Bronchial epithelial cell (primary cell): ENCODE measurements at places on chromosomes 3 and 15. TPM values are rescaled to one million over a fixed set of nuclear protein-coding genes. Genes with fewer than 3 reads are reported as not detected.

PCOLCE2 gene
- 0.38 and 1.1 TPM in 2 replicates for total RNA-seq

CASR gene
- total RNA-seq = not detected in 2 replicates

DOCK3 gene
- total RNA-seq = under 0.01 and 0.26 TPM in 2 replicates

LMLN gene
- 3.9 and 4.7 TPM in 2 replicates for total RNA-seq

APBA2 gene
- total RNA-seq = 4.4 and 5.3 TPM in 2 replicates

LRRC49 gene
- total RNA-seq = 4.7 and 5.5 TPM in 2 replicates

CLDN16 gene
- total RNA-seq = 0.26 and 0.51 TPM in 2 replicates

FOXB1 gene
- not detected in 2 replicates for total RNA-seq

TMEM115 gene
- 19.7 and 22.8 TPM in 2 replicates for total RNA-seq

FANCD2OS gene
- not detected in 2 replicates for total RNA-seq

MEX3B gene
- 0.64 and 0.79 TPM in 2 replicates for total RNA-seq

CHL1 gene
- total RNA-seq = 0.26 TPM in 2 replicates

TMEM45A gene
- total RNA-seq = 6.5 and 6.8 TPM in 2 replicates

BTLA gene
- total RNA-seq = not detected in 2 replicates

PCLAF gene
- 1.8 and 3.2 TPM in 2 replicates for total RNA-seq

DNA sequence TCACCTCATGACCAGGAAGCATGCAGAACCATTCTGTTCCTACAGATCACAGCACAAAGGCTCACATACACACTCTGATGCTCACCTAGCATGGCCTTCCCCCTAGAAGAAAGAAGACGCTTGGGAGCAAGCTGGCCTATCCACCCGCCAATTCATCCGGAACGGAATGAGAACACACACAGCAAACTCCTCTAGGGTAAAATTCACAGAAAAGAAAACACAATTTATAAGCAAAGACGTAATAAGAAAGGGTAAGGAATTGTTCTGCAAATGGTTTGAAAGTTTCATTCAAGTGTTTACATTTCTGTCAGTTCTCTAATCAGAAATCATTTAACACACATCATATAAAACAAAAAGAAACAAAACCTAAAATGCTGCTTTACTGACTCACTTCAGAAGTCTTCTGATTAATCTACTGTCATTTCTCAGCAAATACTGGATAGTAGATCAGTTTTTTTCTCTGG is 218.1 kb downstream of the OSBPL10 start:
- no peak for DNase-seq

GRCh38 chr15:31745841-31746240 is 284.5 kb upstream of the CHRNA7 start:
- DNase-seq = no peak

DNA sequence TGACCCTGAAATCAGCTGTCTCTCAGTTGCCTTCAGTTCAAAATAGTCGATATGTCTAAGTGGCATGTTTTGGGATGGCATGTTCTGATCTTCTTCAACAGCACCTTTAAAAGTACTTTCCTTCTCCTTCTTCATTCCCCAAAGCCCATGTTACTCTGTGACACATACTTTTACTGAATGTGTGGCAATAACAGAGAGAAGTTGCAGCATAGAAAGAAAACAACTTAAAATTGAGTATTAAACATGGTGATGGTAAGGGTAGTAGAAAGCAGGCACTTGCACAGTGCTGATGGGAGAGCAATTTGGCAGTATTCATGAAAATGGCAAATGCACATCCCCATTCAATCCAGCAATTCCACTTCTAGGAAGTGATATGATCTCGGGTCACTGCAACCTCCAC is 12.3 kb upstream of the ULK4 start:
- DNase-seq = peak; percentile 12

- DNase-seq = peak; percentile 31
Observed at GRCh38 chr3:23162934-23163333, 40.2 kb upstream of the UBE2E2 start.

GRCh38 chr3:121979246-121979645 is 42.8 kb downstream of the ILDR1 start:
- DNase-seq = peak; percentile 70

DNA sequence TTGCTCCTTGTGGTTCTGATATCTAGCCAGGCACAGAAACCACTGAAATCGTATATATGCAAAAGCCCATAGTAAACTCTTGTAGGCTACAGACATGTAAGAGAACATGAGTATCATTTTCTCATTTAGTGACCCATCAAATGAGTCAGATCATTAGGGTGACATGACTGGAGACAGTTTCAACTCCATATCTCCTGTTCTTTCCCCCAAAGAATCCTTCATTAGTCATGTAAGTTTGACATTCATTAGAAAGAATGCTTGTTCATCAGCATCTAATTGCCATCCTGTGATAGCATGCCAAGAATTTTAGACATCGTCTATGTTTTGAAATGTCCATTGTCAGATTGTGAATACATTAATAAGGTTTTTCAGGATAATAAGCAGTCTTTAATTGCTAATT is 264.9 kb upstream of the TPM1 start:
- DNase-seq = peak; percentile 50

DNA sequence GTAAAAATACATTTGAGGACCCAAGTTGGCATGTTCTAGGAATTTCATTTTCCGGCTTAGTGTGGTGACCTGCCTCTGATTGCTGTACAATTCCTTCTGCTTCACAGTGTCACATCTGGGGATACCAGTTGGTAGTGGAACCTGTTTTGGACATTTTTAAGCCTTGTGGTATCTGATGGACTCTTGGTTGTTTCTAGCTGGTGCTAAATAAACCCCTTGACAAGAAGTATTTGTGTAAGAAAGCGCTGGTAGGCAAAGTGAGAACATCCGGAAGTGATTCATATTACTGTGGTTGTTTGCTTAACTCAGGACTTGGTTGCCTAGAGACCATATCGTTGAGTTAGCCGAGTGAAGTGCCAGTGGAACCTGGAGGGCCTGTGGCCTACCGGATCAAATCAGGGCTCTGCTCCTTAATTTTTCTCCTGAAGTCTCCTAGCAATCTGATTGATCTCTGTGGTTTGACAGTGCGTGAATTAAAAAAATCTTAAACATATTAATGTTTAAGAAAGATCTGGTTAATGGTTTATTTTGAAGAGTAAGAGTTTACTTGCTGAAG is 12.8 kb downstream of the IQGAP1 start:
- peak; percentile 97 for DNase-seq

DNA sequence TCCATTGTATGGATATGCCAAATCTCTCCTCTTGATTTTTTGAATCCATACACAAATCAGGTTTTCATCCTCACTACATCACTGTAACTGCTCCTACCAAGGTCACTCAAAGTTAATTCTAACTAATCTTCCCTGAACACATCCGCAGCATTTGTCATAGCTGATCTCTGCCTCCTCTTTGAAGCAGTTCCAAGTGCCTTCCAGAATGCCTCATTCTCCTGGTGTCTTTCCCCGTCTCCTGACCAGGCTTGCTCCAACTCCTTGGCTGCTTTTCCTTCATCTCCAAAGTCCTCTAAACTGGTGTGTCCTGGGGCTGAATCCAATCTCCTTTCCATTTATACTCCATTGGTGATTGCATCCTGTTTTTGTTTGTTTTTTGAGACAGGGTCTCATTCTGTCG is 26.8 kb downstream of the KLHDC8B start:
- no peak for DNase-seq

DNA sequence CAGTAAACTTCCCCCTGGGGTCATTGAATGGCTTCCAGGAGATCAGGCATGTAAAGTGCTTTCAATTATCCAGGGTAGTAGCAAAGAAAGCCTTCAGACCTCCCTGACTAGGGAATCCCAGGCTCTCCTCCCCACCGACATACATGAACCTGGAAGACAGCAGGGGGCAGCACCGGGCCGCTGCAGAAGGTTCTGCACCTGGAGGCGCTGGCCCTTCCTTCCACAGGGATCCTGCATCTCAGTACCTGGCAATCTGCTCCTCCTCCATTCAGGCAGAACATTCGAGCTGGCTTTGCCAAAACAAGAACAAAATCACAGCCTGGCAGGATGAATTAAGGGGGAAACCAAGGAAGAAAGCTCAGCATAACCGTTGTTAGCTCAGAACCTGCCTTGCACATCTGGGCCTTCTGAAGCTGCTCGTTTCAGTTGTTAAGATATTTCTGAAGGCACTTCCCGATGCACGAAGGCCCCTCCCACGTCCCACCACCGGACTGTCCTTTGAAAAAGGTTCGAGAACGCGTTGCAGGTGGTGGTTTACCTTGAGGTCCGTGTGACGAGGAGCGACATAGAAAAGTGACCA is 237.7 kb downstream of the SLCO3A1 start:
- DNase-seq = peak; percentile 32

- DNase-seq = no peak
Observed at GRCh38 chr3:102148598-102149337, 286.0 kb upstream of the ZPLD1 start.

GRCh38 chr3:49513494-49514124 is 40.7 kb upstream of the BSN start:
- DNase-seq = no peak

- DNase-seq = no peak
Observed at GRCh38 chr3:196348698-196349097, 10.5 kb upstream of the TM4SF19 start.

DNA sequence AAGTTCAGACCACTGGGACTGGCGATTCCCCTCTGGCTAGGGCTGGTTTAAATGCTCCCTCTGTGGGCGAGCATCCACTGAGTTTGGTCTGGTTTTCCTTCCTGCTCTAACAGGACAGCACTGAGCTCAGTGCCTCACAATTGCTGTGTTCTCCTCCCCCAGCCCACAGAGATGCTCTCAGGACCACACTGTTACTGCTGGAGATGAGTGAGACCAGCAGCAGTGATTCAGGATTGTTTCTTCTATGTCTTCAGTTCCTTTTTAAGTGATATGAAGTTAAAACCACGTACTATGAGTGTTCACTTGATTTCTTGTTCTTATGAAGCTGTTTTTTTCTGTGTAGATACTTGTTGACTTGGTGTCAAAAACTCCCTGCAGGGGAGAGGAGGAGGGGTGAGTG is 180.4 kb upstream of the COL8A1 start:
- no peak for DNase-seq

- no peak for DNase-seq
Observed at GRCh38 chr3:129514110-129514509, 14.3 kb upstream of the RHO start.

GRCh38 chr15:50939911-50940310 is 31.4 kb downstream of the AP4E1 start:
- DNase-seq = peak; percentile 48

DNA sequence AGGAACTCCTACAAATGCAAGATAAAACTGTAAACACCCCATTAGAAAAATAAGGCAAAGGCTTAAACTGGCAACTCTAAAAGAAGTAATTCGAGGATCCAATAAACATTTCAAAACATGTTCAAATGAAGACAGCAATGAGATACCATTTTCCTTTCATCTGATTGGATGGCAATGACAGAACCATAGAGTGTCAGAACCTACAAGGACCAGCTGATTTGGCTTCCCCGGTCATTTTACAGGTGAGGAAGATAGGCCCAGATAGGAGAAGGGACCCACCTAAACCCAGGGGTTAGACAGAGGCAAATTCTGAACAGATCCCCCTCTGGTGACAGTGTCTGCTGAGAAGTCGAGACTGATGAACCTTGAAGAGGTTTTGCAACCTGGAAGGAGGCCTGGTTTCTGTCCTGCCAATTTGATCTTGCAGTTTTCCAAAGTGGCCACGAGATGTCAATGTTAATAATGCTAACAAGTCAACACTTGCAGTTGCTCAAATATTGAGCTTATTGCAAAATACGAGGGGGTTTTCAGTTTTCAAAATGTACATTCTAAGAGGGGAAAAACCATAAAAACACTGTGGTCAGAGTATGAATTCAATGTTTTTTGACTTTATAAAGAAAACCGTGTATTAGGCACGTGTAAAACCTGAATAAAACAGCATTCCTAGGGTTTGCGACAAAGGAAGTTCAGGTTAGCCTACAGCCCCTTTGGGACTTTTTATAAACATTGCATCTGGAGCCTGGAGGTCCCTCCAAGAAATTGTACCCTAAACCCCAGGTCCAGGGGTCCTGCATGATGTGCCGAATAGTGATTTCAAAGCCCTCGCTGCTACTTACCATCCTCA is 21.5 kb downstream of the CFAP161 start:
- peak; percentile 75 for DNase-seq

DNA sequence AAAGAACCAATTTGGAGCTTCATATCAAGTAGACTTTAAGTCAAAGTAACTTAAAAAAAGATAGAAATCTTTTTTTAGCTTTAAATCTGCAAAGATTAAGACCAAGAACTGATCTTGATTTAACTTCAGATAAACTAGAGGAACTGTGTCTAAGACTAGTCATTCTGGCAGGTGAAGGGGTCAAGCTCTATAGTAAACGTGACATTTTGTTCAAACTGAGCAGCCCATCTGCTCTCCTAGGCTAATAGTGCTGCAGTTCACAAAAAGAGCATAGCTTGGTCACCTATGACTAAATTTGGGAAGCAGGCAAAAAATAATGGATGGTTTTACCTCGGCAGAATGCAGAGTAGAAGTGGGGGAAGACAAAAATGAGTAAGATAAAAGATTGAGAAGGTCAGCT is 168.8 kb upstream of the ALCAM start:
- DNase-seq = no peak

DNA sequence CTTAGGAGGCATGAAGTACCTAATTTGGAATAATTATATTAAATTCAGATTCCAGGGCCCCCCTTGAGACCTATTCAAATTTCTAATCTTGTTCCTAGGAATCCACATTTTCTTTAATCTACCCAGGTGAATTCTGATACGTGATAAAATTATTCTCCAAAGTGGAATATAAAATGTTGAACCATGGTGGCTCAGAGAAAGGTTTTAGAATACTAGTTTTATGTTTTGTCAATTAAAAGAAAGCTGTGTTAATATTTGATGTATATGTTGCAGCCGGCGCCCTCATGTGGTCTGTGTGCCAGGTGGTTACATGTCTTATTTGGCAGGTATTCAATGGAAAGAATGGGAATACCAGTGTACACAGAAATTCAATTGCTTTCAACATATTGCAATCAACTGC is 321.8 kb downstream of the FEZF2 start:
- DNase-seq = peak; percentile 40

DNA sequence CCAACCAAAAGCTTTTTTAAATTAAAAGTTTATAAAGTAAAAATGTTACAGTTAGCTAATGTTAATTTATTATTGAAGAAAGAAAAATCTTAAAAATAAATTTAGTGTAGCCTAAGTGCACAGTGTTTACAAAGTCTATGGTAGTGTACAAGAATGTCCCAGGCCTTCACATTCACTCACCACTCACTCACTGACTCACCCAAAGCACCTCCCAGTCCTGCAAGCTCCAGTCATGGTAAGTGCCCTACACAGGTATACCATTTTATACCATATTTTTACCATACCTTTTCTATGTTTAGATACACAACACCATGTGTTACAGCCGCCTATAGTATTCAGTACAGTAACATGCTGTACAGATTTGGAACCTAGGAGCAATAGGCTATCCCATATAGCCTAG is 29.1 kb downstream of the SSR3 start:
- DNase-seq = peak; percentile 69

GRCh38 chr3:50570508-50571279 is 1.4 kb downstream of the HEMK1 start:
- no peak for DNase-seq

- DNase-seq = no peak
Observed at GRCh38 chr15:57872281-57873030, 165.9 kb downstream of the POLR2M start.

DNA sequence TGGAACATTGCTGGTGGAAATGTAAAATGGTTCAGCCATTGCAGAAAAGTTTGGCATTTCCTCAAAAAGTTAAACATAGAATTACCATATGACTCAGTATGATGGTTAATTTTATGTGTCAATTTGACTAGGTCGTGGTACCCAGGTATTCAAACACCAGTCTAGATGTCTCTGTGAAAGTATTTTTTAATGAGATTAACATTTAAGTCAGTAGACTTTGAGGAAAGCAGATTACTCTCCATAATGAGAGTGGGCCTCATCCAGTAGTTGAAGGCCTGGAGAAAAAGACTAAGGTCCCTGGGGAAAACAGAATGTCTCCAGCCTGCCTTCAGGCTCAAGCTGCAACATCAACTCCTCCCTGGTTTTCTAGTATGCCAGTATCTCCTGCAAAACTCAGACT is 42.3 kb upstream of the TMEM87A start:
- no peak for DNase-seq

GRCh38 chr15:85974348-85974705 is 105.3 kb upstream of the AGBL1 start:
- peak; percentile 63 for DNase-seq
